ENCODE measurements at places on chromosomes 12 and 14.

DNA sequence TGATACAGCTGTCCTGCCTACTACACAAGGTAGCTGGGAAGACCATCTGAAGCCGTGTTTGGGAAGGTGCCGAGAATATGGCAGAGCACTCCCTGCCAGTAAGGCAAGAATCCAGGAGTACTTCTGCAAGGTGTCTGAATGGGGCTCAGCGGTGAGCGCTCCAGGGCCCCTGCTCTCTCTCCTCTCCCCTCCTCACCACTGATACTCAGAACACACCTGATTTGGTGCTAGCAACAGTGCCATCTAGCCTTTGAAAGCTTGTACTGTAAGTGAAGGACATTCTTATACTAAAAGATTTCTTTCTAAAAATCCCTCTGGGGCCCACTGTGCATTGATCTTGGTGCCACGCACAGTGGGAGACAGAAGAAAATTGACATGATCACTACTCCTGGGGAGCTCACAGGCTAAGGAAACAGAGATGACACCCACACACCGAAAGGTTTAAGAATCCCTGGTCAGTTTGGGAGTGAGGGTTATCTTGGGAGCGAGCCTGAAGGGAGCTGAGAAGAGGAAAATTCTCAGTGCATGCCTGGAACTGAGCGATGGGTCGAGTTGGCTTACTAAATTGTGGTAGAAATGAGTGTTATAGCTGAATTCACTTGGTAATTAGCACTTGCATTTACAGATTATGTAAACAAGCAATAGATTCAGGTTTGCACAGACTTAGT lies 216.9 kb downstream of the NTF3 start:
- no peak for DNase-seq

DNA sequence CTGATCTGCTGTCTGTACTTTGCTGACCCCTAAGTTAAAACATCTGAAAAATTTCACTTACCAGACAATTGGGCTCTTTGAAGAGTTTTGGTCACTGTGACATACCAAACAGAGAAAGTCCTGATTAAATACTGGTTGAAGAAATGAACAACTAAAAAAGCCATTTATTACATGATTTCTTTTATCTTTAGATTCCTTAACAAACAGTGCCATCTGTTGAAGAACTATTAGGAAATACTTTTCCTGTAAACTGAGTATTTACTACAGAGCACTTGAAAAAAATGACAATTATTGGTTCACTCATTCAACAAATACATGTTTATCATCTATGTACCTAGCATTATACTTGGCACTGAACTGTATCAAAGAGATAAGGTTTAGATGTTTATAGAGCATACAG lies 6.5 kb upstream of the WASHC4 start:
- DNase-seq = no peak

- no peak for DNase-seq
Measured at GRCh38 chr14:53501361-53502211, 348.5 kb upstream of the DDHD1 start.

DNA sequence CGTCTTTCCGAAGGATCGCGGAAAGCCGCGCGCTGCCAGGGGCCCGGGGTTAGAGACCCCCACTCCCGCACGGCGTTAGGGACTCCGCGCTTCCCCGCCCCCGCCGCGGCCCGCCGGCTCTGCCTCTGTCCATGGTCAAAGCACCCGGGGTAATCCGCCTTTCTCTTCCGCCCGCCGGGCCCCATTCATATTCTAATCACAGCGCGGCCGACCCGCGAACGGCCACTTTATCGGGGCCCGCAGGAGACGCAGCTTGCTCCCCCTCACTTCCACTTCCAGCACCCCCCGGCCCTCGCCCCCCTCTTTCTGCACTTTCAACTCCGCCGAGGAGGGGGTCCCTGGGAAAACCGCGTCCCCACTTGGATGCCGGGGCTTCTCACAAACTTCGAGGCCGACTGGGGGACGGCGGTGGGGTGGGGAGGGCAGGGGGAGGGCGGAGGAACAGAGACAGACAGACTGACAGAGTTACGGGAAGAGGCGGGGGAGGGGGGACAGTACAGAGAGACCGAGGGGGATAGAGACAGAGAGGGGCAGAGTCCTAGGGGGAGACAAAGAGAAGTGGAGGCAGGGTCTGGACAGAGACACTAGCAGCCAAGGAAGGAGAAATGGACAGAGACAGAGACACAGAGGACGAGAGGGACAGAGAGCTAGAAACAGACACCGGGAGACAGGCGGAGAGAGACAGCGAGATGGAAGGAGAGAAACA lies 1.1 kb upstream of the RFX4 start:
- no peak for DNase-seq

DNA sequence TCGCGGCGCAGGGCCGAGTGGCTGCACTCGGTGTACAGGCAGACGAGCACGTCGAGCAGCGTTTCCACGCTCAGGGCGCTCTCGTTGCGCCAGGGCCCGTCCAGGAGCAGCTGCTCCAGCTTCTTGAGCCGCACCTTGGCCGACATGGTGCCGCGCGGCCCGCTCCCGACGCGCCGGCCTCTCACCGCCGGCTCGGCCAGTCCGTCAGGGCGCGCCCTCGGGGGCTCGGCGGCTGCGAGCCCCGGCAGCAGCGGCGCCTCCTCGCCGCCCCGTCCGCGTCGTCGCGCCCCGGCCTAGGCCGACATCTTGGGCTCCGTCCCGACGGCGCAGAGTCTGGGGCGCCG lies 349 bp downstream of the CDC42BPB start:
- no peak for DNase-seq

GRCh38 chr12:16086462-16086861 lies 175.3 kb downstream of the DERA start:
- DNase-seq = no peak

GRCh38 chr14:84708865-84709264 lies 821.1 kb upstream of the FLRT2 start:
- DNase-seq = no peak

- no peak for DNase-seq
Measured at GRCh38 chr14:52073251-52073650, 4.4 kb upstream of the NID2 start.

DNA sequence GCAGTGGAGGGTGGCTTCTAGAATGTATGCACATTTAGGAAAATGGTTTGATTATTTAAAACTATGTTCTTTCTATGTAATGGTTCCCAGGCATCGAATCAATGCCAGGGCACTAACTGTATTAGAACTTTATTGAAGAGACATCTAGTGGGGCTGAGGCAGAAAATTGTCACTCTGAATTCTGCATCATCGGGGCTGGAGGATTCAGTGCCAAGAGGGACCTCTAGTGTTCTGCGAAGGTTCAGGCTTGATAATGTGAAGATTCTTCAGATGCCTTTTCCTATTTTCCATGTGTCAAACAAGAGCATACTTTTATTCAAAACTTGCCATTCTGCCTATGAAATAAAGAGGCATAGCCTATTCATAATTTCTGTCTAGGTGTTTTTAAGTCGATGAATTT lies 146.3 kb downstream of the CAND1 start:
- no peak for DNase-seq

- DNase-seq = no peak
Measured at GRCh38 chr12:7352661-7353060, 48.8 kb downstream of the ACSM4 start.

DNA sequence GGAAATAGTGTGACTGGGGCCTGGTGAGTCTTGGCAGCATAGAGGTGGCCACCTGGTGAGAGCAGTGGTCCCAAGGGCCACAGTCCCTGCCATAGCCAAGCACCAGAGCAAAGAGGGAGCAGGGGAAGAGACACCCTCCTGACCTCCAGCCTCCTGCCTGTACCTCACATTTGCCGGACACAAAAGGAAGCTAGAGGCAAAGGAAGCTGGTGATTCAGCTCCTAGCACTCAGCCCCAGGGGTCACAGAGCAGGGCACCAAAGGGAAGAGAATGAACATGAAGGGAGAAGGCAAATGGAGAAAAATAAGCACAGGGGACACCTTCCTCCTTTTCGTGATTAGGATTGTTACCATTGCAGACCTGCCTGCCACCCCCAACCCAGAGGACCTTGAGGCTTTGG lies 216.8 kb downstream of the ZFP36L1 start:
- DNase-seq = no peak

DNA sequence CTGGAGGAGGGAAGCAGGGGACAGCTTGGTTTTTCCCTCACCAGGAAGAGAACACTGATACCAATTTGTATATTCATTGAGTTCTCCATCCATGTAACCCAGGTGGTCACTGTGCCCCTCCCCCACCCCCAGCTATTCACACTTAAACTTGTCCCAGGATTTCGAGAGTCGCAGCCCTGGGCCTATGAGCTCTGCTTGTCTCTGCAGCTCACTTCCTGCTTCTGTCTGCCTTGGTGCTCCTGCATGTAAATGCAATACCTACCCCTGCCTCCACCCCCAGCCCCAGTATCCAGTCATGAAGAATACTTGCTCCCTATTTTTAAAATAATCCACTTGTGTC lies 452.2 kb downstream of the BCL11B start:
- DNase-seq = no peak

DNA sequence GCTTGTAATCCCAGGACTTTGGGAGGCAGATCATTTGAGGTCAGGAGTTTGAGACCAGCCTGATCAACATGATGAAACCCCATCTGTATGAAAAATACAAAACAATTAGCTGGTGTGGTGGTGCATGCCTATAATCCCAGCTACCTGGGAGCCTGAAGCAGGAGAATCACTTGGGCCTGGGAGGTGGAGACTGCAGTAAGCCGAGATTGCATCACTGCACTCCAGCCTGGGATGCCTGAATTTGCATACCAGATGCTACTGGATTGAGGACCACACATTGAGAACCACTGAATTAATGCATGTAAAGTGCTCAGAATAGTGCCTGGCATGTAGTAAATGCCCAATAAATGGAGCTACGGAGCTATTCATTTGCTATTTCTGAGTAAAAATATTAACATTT lies 14.9 kb upstream of the MYH7 start:
- DNase-seq = no peak

Data from activated naive CD8-positive, alpha-beta T cell treated with anti-CD3 and anti-CD28 coated beads, Interleukin-2, amount 50 U/mL, for 16 hours (primary cell).